ENCODE measurements at places on chromosomes 2 and 18.

DNA sequence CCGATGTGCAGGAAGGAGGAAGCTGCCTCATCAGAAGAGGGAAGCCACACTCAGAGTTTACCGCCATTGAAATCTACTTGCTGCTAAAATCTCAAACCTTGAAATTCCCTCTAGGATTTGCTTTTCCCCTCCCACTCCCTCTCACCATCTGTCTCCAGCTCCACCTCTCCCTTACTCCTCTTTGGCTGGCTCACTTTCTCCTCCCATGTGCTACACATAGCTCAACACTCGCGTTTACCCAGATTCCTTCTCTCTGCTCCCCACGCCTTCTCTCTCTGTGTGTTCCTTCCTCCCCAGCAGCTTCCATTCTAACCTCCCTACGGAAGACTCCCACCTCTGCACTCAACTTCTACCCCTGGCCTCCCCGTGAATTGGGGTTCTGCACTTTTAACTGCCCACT lies 143.1 kb downstream of the DNER start:
- no peak for DNase-seq

DNA sequence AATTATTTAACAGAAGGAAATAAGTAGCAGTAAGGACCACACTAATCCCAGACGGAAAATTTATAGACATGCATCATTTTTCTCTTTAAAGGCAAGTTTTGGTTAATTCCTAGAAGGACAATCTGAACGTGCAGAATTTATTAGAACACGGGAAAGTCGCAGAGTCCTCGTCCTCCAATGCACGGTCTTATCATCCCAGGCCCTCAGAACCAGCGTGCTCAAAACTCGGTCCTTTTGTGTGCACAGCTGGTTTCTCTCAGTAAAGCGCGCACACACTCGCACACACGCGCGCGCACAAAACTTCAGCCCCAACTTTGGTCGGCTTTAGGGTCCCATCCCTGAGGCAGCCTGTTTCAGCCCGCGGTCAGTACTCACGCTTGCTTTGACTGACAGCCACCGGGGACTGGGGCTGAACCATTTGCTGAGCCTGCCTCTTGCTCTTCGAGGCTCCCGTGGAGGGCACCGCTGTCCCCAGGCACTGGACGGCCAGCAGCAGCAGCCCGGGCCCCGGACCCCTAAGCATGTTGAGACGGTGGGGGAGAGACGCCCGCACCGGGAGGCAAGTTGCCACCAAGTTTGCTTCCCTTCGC lies 493 bp downstream of the FN1 start:
- no peak for DNase-seq

- DNase-seq, result no peak
Observed at GRCh38 chr2:114011713-114012112, 121.8 kb downstream of the ACTR3 start.

DNA sequence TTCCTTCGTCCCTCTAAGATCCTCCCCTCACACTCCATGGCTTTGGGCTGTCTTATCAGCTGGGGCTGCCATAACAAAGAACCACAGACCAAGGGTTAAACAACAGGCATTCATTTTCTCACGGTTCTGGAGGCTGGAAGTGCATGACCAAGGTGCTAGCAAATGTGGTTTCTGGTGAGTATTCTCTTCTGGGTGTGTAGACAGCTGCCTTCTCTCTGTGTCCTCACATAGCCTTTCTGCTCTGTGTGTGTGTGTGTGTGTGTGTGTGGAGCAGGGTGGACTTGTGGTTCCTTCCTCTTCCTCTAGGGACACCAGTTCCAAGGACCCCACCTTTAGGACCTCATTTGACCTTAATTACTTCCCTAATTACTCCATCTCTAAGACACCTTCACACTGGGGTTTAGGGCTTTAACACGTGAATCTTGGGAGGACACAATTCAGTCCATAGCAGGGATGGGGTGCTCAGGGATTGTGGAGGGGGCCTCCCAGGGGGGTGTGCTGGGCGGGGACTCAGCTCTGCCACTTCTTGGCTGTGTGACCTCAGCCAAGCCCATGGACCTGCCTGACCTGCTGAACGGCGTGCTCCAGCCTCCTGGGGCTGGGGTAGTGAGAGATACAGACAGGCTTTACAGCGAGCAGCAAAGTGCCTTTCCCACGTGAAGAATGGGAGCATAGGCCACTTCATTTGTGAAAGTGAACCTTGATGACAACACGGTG lies 38.0 kb downstream of the ACKR3 start:
- peak; percentile 5 for DNase-seq

- DNase-seq, result no peak
Observed at GRCh38 chr2:1115843-1116539, 165.3 kb downstream of the SNTG2 start.

- DNase-seq, result no peak
Observed at GRCh38 chr2:104668631-104669030, 185.3 kb upstream of the POU3F3 start.

DNA sequence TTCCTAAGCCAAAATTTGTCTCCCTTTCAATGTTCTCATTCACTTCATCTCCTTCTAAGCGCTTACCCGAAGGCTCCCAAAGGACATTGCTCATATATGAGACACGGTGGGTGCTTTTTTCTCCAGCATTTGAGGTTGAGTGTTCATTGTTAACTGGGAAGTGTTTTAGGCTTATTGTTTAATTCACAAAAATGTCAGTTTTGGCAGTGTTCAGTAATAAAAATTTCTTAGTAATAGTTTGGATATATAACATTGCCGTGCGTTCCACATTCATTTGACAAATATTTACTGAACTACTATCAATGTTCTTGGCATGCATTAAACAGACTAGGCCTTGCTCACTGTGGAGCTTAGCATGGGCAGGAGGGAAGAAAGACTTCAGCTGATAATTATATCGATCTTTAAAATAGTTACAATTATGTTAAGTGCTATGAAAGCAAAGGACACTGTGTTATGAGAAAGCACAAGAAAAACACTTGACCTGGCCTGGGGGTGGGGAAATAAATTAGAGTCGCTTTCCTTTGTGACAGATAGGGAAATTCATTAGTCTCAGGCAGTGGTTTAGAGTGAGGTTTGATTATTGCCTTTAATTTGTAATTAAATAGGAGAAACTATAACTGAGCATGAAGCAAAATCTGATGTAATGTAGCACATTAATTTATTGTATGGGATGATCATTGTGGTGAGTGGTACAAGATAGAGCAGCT lies 82.2 kb upstream of the DOCK10 start:
- no peak for DNase-seq

DNA sequence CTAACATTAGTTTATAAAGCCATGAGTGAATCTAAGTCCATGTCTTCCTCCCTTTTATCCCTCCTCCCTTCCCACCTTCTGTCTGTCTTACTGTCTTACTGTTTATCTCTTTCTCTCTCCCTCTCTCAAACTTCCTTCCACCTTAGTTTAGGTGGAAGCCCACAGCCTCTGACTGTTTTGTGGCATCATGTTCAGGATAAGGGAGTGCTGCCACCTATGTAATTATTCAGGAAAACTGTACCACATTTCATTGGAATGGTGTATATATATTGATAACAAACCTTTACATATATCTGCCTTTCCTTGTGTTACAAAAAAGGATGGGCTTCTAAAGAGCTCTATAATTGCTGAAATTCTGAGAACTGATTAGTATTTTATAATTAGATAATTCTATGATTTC lies 48.7 kb downstream of the NETO1 start:
- DNase-seq, result no peak

- DNase-seq, result no peak
Observed at GRCh38 chr2:21438949-21439348, 315.2 kb downstream of the TDRD15 start.

GRCh38 chr18:57287766-57288165 lies 64.6 kb upstream of the ST8SIA3 start:
- no peak for DNase-seq

GRCh38 chr18:9048808-9049494 lies 53.5 kb upstream of the NDUFV2 start:
- DNase-seq, result no peak

- no peak for DNase-seq
Observed at GRCh38 chr2:143840601-143841000, 679.3 kb downstream of the ZEB2 start.

DNA sequence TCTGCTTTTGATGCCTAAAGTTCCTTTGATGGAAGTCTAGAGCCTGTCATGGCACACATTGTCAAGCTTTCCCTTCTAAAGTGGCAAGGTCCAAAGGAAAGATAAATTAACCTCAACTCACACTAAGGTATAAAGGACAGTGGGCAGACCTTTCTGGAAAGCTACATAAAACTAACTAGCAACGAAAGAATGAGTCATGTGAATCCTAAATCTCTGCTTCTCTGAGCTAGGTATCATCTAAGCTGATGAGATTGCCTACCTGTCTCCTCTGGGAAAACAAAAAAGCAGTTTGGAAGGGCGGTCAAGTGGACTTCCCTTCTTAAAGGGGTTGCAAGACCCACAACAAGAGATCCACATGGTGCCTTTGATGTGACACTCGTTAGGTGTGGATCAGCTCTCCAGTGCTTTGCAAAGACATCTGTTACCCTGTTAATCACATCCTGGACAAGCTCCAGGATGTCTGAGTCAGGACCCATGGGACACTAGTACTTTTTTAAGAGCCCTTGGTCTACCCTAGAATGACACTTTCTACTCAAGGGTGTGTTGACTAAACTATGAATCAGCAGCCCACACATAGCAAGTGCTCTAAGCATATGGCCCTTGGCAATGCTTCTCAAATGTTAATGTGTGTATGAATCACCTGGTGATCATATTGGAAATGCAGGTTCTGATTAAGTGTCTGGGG lies 173.5 kb downstream of the ALK start:
- no peak for DNase-seq

DNA sequence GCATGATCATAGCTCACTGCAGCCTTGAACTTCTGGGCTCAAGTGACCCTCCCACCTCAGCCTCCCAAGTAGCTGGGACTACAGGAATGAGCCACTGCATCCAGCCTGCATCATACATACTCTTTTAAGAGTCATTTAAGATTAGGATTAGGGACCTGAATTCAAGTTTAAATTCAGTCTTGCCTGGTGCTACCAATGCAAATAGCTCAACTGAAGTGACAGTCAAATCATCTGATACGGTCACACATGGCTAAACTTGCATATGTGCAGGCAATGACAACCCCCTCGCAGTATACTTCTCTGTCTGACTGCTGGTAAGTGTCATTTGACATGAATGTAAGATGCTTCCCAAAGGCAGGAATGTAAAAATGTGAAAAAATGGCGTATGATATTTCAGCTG lies 31.8 kb upstream of the TMEM131 start:
- no peak for DNase-seq

GRCh38 chr18:24446453-24446852 lies 14.0 kb upstream of the HRH4 start:
- no peak for DNase-seq

- DNase-seq, result no peak
Observed at GRCh38 chr2:216776066-216776850, 80.9 kb upstream of the IGFBP5 start.

DNA sequence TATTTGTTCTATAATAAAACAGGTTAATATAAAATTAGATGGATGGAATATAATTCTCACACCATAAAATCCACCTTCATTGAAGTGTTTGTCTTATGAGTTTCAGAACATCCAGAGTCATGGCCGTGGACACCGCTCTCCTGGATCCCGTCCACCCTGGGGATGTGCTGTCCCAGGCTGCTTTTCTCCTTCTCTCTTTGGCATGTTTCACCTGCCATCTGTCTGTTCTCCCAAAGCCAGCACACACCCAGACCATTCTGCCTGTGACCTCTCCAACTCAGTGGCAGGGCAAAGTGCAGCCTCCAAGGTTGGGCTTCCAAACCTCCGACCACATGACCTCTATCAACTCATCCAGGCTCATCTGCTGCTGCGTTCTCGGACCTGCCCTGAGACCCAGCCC lies 104.7 kb downstream of the MYT1L start:
- DNase-seq, result no peak

- no peak for DNase-seq
Observed at GRCh38 chr2:165245081-165245793, 6.0 kb downstream of the SCN2A start.

- DNase-seq, result no peak
Observed at GRCh38 chr2:25036221-25036559, 5.7 kb upstream of the EFR3B start.

GRCh38 chr18:711310-711656 lies 1.1 kb downstream of the ENOSF1 start:
- no peak for DNase-seq

- no peak for DNase-seq
Observed at GRCh38 chr2:240319855-240320203, 115.6 kb upstream of the GPC1 start.

- DNase-seq, result no peak
Observed at GRCh38 chr2:144515099-144515695, 4.7 kb downstream of the ZEB2 start.

DNA sequence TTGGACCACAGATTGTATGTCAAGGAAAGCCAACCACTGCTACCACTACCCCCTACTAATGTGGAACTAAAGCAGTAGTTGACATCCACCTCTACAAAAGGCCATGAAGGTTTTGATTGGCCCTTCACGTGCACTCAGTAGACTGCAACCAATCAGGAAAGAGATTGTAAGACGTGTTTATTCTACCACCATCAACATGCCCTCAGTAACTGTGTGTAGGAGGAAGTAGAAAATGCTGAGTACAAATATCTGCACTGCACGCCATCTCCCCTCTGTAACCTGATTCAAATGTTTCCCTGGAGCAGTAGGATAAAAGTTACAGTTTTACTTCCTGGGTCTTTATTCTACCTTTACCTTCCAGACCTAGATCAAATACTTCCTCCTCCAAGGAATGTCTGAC lies 2.9 kb upstream of the CASP10 start:
- no peak for DNase-seq

GRCh38 chr2:215332872-215333595 lies 21.2 kb downstream of the ATIC start:
- DNase-seq, result no peak

DNA sequence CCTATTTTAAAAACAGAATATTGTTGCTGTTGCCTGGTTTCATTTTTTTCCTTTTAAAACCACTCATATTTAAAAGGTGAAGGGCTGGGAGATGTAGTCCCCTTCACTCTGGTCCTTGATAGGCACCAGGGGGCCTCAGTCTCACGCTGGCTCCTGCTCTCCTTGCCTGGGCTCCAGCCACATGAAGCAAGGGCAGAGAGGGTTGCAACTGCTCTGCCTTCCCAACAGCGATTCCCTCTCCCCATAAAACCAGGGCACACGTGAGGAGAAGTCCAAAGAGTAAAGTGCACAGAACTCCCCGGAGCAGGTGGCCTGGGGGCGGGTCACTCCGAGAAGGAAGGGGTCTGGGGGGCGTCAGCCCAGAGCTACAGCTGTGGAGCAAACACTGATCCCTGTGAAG lies 12.8 kb downstream of the TMEM127 start:
- DNase-seq, result no peak

DNA sequence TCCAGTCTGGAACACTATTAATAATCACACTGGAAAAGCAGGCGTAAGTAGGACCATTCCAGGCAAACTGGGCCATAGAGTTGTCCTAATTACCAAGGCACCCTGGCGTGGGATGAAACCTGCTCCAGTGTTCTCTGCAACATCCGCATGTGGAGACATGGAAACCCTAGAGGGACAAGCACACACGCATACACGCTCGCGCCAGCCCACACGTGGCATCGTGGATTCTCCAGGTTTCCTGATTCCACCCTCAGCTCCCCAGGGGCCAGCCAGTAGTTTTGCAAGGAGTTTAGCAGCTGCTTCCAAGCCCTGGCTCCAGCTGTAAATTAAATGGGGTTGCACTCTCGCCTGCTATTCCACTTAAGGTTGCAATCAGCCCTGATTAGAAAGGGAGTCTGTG lies 127.7 kb downstream of the DYSF start:
- no peak for DNase-seq
